Fibroblast of villous mesenchyme (primary cell): ENCODE measurements at places on chromosomes 16 and 17.

DNA sequence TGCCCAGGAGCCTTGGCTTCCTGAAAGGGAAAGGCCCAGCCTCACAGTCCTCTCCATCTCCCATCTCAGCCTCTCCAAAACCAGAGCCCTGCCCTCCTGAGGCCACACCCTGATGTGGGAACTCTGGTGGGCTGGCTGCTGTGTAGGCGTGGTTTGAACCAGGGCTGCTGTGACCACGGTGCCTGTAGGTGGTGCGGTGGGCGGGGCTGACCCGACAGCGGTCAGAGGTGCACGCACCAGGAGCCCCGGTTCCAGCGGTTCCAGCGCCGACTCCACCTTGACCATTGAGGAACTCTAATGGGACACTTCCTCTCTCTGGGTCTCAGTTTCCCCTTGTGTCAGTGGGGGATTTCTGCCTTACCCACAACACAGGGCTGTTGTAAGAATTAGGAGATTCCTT, 2.4 kb downstream of the RAP1GAP2 start:
- DNase-seq: no peak

DNA sequence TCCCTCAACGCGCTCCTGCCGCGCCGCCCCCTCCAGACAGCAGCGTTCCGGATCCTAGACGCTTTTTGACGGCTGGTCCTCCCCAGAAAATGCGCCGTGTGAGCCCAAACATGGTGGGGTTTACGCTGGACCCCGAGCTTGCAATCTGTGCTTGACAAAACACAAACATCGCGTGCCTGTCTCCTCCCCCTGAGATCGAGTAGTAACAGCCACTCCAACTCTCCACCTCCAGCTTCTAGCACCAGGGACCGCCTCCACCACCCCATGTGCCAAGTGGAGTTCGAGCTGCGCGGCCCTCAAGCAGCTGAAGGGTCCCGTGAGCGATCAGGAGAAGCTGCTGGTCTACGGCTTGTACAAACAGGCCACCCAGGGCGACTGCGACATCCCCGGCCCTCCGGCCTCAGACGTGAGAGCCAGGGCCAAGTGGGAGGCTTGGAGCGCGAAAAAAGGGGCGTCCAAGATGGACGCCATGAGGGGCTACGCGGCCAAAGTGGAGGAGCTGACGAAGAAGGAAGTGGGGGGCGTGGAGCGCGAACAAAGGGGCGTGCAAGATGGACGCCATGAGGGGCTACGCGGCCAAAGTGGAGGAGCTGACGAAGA, 656 bp upstream of the GEMIN4 start:
- peak; percentile 69 for DNase-seq

DNA sequence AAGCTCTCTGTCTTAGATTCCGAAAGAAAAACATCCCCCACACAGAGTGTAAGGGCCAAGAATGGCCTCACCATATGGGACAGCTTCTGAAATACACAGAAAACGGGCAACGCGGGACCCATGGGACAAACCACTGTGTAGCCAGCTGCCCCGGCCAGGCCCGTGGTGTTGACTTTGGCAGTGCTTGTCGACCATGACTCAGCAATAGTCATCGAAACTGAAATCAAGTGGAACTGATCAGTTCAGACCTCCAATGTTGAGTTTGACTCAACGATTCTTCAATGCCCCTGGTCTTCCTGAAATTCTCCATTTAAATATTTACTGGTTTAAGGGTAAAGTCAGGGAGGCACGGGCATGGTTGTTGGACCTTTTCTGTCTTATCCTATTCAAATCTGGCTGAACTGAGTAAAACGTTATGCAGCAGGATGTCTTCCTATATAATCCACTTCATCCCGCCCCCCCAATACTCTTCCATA, 27.5 kb downstream of the ZFHX3 start:
- peak; percentile 79 for DNase-seq

GRCh38 chr17:48770954-48771353, 42.4 kb upstream of the HOXB13 start:
- DNase-seq: no peak

DNA sequence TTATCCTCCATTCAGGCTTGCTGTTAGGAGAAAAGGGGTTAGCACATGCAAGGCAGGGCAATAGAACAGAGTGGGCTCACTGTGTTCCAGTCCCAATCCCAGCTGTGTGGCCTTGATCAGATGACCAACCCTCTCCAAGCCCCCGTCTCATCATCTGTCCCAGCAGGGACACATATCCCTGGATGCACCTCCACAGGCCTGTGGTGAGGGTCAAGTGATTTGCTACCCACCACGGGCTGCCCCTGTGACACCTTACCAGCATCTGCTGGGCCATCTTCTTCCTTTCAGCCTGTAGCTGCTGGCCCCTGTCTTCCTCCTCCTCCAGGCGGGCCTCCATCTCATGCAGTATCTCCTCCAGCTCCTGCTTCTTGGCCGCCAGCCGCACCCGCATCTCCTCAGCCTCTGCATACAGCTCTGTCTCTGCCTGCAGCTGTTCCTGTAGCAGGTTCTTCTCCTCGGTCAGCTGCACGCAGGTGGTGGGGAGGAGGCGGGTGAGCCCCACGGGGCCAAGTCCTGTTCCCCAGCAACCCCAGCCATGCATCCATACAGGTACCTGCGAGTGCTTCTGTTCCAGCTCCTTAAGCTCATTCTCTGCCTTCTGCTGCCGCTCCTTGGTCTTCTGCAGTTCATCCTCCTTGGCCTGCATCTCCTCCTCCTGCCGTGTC, 91.3 kb downstream of the NDE1 start:
- no peak for DNase-seq

DNA sequence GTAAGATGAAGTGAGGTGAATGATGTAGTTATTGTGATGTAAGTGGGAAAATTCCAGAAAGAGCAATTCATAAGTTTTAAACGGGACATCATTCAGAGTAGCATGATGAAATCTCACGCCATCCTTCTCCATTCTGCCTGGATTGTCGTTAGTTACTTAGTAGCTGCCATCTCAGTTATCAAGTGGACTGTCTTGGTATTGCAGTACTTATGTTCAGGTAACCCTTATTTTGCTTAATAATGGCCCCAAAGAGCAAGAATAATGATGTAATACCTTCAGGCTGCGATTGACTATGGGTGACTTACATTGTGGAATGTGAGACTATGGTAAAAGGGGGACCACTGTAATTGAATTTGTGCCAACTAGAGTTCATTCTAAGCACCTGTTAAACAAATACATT, 234.1 kb upstream of the TOM1L1 start:
- DNase-seq: no peak

GRCh38 chr16:47920709-47921108, 235.1 kb downstream of the ABCC12 start:
- DNase-seq: no peak

- no peak for DNase-seq
These were observed 9.4 kb downstream of the GGA2 start for GRCh38 chr16:23500862-23501225.

- peak; percentile 92 for DNase-seq
These were observed 26.0 kb downstream of the NECAB2 start for GRCh38 chr16:83994087-83994486.

- DNase-seq: no peak
These were observed 198.5 kb downstream of the NTN1 start for GRCh38 chr17:9219631-9220397.

DNA sequence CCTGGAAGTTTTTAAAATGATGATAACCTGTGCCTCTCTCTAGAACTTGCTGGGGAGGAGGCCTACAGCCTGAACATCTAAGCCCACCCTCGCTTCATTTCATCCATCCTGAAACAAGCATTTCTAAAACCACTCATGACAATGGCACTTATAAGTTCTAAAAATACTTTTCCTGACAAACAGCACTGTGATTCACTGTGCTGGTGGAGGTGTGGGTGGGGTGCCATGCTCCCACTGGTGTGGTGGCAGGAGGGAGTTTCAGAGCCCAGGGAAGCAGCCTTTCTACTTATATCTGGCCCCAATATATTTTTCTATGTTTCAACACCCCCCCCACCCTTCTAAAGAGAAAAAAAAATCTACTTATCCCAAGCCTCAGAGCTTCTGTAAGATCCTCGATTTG, 52.6 kb downstream of the RAB11FIP4 start:
- no peak for DNase-seq

- no peak for DNase-seq
These were observed 22.2 kb downstream of the SOCS1 start for GRCh38 chr16:11233727-11234376.

- DNase-seq: no peak
These were observed 45.8 kb downstream of the MARF1 start for GRCh38 chr16:15597135-15597534.

- no peak for DNase-seq
These were observed 6.0 kb downstream of the CCDC137 start for GRCh38 chr17:81672504-81672903.

GRCh38 chr17:38654411-38655398, 20.1 kb downstream of the EPOP start:
- no peak for DNase-seq

GRCh38 chr16:50809561-50809960, 67.7 kb downstream of the CYLD start:
- DNase-seq: no peak

GRCh38 chr17:82923366-82924113, 83.7 kb upstream of the ZNF750 start:
- DNase-seq: no peak

DNA sequence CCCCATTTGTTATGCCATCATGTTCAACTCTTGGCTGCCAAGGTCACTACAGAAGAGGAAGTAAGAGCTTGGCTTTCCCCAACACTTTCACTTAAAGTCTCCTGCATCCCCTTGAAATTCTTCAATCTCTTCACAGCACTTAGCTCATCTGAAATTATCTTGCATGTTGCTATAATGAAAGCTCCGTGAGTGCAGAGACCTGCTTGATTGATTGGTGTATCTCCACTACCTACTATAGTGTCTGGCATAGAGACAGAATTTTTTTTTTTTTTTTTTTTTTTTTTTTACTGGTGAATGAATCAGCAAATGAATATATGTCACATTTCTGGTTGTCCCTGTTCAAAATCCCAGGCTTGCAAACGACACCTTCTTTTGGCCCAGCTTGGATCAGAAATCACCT, 1.9 kb upstream of the SDR42E1 start:
- no peak for DNase-seq

DNA sequence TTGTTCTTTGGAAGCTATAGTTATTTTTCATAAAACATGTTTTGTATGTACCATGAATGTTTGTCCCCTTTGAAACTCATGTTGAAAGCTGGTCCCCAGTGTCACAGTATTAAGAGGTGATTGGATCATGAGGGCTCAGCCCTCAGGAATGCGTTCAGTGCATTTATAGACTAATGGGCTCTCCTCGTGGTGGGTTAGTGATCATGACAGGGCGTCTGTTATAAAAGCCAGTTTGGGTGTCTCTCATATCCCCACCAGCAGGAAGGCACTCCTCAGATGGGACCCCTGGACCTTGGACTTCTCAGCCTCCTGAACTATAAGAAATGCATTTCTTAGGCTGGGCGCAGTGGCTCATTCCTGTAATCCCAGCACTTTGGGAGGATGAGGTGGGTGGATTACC, 10.4 kb downstream of the BANP start:
- DNase-seq: no peak

DNA sequence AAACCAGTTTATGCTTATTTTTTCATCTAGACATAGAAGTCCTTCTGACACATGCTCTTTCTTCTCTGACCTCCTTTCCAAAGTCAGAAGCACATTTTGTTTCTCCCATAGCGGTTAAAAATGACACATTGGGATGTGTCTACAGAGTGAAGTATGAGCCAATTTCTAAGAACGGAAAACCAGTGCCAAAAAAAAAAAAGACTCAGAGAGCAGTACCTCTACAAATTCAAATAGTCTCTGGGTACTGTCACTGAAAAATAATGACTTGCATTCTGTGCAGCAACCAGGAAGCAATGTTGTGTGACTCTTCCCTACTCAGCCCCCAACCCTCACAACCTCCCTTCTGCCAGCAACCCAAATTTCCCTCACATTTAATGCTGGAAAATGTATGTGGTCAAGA, 145.5 kb upstream of the PMFBP1 start:
- peak; percentile 61 for DNase-seq
